ENCODE measurements at places on chromosomes 2 and 18. TPM values are rescaled to one million over a fixed set of nuclear protein-coding genes. Genes with fewer than 3 reads are reported as not detected.

Gene DLX1
- not detected for total RNA-seq

DNA sequence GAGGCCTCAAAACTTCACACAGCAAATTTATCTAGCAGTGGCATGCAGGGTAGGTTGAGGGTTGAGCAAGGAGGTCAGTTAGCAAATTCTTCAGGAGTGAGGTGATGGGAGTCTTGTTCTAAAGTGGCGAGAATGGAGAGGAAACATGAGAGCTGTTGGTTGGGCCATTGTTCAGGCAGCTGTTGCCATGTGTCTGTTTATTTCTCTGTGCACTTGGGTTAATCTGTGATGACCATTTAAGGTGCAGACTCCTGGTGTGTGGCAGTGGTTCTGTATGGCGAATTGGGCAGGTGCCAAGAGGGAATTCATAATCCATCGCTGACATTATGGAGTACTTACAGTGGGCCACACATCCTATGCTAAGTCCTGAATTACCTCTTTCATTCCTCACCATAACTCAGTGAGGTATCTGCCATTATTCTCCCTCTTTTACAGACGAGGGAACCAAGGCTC, 30.4 kb downstream of the TMEM178A start:
- H3K27me3 ChIP-seq = no peaks in the 10 kb centered on the region
- no peaks in the 10 kb centered on the region for H3K36me3 ChIP-seq
- no peak for DNase-seq
- no peak overlapping the region for H3K27ac ChIP-seq
- no peaks in the 10 kb centered on the region for H3K4me1 ChIP-seq
- H3K4me3 ChIP-seq = no peak overlapping the region

Gene C2orf92
- 17.5 TPM for total RNA-seq

Gene OSR1
- 20.7 TPM for total RNA-seq

Gene IL1B
- not detected for total RNA-seq

Gene KCNE4
- total RNA-seq = 38.4 TPM

GRCh38 chr2:231457101-231457500, 7.2 kb downstream of the NCL start:
- H3K4me3 ChIP-seq = no peak overlapping the region
- H3K4me1 ChIP-seq = peaks cover 4% of the 10 kb centered on the region
- H3K27me3 ChIP-seq = no peaks in the 10 kb centered on the region
- no peak overlapping the region for H3K27ac ChIP-seq
- no peak for DNase-seq
- no peaks in the 10 kb centered on the region for H3K36me3 ChIP-seq

GRCh38 chr2:201880993-201881611, 74.8 kb downstream of the CDK15 start:
- no peak overlapping the region for H3K4me3 ChIP-seq
- no peaks in the 10 kb centered on the region for H3K27me3 ChIP-seq
- no peaks in the 10 kb centered on the region for H3K36me3 ChIP-seq
- DNase-seq = peak; percentile 80
- H3K4me1 ChIP-seq = no peaks in the 10 kb centered on the region
- H3K27ac ChIP-seq = peak overlapping the region; percentile 9
